Effector memory CD4-positive, alpha-beta T cell (primary cell): ENCODE measurements at places on chromosomes 11 and 22.

DNA sequence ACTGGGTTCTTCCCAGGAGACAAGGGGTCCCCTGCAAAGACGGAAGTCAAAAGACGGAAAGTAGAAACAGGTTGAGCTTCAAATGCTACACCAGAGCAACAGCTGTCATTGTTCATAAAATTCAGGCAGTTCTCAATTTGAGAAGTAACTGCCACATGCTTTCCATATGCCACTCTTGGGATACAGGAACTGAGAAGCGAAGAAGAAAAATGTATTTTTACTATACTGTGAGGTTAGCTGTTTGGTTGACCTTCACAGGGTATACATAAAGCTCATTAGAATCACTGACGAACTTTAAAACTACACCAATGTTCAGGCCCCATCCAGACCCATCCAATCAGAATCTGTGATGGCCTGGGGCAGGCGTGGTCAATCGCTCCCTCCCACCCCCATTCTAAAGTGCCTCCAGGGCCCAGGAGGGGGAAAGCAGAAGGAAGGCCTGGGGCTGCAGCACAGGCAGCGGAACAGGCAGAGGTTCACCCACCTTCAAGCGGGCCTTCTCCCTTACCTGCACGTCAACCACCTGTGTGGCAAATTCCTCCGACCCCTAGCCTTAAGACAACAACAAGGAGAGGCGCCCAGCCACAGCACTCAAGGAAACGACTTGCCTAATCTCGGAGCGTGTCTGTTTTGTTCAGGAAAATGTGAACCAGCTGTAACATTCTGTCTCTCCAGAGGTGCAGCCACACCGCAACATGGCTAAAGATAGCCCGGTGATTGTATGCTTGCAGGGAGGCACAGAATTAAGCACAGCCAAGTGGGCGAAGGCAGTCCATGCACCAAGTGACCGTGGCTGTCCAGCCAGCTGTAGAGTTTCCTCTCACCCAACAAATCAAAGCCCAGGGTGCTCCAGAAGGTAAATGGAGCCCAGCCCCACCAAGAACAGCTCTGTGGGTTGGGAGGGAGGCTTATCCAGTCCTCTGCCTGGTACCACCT is 82.6 kb downstream of the MICAL3 start:
- no peaks in the 10 kb centered on the region for H3K4me1 ChIP-seq
- no peak for DNase-seq
- no peaks in the 10 kb centered on the region for H3K36me3 ChIP-seq
- no peak overlapping the region for H3K4me3 ChIP-seq
- no peak overlapping the region for H3K27ac ChIP-seq

DNA sequence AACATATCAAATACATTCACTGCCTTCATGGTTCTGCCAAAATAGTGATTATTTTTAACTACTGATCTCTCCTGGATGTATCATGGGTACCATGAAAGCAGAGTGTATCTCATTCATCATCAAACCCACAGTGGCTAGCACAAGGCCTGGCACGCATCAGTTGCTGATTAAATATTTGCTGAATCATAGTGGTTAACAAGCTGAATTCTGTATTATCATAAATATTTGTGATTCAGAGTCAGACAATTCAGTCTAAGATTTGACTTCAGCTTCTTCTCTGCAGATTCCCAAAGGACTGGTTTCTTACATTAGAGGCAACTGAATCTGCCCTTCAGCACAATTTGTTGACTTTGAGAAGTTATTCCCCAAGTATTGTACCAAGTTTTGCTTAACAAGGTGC is 715.8 kb upstream of the LRRC4C start:
- no peaks in the 10 kb centered on the region for H3K36me3 ChIP-seq
- no peaks in the 10 kb centered on the region for H3K4me1 ChIP-seq
- H3K4me3 ChIP-seq = no peak overlapping the region
- no peak for DNase-seq
- H3K27ac ChIP-seq = no peak overlapping the region

DNA sequence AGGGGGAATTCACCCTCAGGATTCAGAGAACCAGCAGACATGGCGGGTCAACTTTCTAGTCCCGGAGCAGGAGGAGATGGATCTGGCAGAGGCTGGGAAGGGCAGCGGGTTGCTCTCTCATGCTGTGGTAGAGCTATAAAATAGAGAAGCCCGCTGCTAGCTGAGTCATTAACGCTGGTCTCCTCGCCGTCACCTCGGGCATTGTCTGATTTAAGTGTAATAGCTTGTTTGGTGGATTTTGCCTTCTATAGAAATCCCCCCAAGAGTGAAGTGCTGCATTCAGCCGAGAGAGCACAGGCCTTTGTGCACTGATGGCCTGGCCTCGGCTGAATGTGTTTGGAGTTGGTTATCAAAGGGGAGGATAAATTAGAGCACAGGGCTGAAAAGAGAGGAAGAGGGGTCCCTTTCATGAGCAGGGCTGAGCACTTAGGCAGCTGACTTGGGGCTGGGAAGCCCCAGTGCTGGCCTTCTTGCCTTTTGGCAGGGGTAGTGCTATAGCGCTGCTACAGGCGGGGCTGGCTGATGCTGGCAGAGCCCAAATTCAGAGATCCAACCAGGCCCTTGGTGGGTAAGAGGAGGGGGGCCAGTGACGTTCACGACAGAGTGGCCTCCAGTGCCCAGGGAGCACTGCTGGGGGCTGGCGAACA is 161.1 kb upstream of the CADM1 start:
- H3K27ac ChIP-seq = no peak overlapping the region
- H3K27me3 ChIP-seq = no peaks in the 10 kb centered on the region
- no peak overlapping the region for H3K4me3 ChIP-seq

- H3K36me3 ChIP-seq = no peaks in the 10 kb centered on the region
- no peaks in the 10 kb centered on the region for H3K27me3 ChIP-seq
- no peak for DNase-seq
- no peak overlapping the region for H3K4me3 ChIP-seq
- no peaks in the 10 kb centered on the region for H3K4me1 ChIP-seq
- H3K27ac ChIP-seq = no peak overlapping the region
Observed at GRCh38 chr11:132174362-132175255, 804.2 kb downstream of the NTM start.

DNA sequence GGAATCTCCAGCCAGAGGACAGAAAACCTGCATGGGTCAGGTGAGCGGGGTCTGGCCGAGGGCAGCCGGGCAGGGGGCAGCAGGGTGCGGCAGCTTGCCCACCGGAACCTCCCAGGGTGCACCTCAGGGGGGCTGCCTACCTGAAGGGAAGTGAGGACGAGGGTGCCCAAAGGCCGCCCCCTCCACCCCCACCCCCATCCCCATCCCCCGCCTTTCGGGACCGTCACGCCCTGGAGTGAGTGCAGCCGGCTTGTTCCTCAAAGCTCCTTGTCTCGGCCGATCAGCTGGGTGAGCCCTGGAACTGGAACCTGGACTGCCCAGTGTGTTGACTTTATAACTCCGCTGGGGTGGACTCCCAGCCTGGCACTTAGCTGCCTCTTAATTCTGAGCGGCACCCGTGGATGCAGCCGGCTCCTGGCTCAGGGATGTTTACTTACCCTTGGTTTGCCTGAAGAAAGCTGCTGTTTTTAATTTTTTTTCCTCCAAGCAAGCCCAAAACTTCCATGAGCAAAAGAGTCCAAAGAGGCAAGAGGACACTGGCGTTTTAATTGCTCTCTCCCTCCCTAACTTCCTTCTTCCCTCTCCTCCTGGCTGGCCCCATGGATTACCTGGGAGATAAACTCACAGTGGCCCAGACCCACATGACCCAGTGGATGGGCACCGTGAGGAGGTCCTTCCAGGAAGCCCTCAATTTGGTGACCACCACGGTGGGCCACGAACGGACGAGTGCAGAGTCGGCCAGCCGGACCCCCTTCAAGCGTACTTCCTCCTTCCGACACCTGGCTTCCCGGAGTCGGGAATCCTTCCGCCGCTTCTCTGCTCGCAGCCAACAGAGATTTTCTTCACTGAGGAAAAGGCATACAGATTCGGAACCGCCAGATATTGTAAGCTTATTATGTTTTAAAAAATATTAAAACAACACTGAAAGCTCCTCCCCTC is 87.8 kb upstream of the CRYBB3 start:
- peaks cover 10% of the 10 kb centered on the region for H3K4me1 ChIP-seq
- peak overlapping the region; percentile 69 for H3K4me3 ChIP-seq
- H3K36me3 ChIP-seq = no peaks in the 10 kb centered on the region

DNA sequence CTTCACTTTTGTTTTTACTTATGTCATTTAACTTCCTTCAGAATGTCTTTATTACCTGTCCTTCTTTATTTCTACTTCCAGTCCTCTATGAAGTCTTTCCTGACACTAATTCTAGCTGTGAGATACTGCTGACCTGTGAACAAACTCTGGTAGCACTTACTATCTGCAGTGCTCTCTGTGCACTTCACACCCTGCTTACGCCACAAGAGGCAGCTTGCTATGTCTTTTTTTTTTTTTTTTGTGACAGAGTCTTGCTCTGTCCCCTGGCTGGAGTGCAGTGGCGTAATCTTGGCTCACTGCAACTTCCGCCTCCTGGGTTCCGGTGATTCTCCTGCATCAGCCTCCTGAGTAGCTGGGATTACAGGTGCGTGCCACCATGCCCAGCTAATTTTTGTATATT is 10.7 kb downstream of the STIM1 start:
- H3K27me3 ChIP-seq = no peaks in the 10 kb centered on the region
- no peaks in the 10 kb centered on the region for H3K36me3 ChIP-seq
- no peak overlapping the region for H3K4me3 ChIP-seq

GRCh38 chr11:8947230-8947943 is 4.6 kb upstream of the ASCL3 start:
- no peak for DNase-seq
- peaks cover 36% of the 10 kb centered on the region for H3K36me3 ChIP-seq
- H3K27ac ChIP-seq = no peak overlapping the region
- no peaks in the 10 kb centered on the region for H3K27me3 ChIP-seq
- no peak overlapping the region for H3K4me3 ChIP-seq
- no peaks in the 10 kb centered on the region for H3K4me1 ChIP-seq

- H3K27me3 ChIP-seq = no peaks in the 10 kb centered on the region
- no peak for DNase-seq
- H3K4me3 ChIP-seq = no peak overlapping the region
- H3K27ac ChIP-seq = peak overlapping the region; percentile 38
Observed at GRCh38 chr11:66281776-66282467, 3.9 kb downstream of the CNIH2 start.

DNA sequence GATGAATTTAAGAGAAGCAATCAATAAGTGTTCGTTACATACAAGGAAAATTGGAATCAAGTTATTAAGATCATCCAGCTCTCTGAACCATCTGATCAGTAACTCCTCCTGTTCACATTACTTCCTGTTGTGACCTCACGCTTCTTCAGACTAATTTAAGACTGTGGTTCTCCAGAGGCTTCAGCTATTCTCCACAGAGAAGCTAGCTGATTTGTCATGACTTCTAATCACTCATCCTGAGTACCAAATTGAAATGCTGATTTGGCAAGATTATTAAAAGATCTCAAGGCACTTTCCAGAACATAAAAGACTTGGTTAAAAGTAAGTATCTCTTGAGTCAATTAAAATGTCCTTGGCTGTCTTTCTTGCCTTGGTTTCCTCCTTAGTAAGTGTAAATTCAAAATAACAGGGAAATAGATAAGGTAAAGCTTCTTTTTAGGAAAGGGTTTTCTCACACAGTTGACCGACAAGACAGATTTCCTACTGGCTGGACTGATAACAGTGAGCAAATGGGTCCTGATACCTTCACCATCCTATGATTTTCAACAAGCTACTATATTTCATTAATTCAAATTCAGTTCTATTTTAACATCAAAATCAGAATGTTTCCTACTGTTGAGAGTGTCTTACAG is 38.5 kb downstream of the GAB2 start:
- H3K27ac ChIP-seq = no peak overlapping the region
- DNase-seq = no peak
- H3K27me3 ChIP-seq = no peaks in the 10 kb centered on the region
- no peaks in the 10 kb centered on the region for H3K4me1 ChIP-seq

GRCh38 chr22:42643634-42644421 is 3.4 kb upstream of the ATP5MGL start:
- no peak overlapping the region for H3K4me3 ChIP-seq
- H3K27ac ChIP-seq = no peak overlapping the region
- no peaks in the 10 kb centered on the region for H3K36me3 ChIP-seq
- peaks cover 20% of the 10 kb centered on the region for H3K4me1 ChIP-seq
- H3K27me3 ChIP-seq = no peaks in the 10 kb centered on the region
- no peak for DNase-seq

DNA sequence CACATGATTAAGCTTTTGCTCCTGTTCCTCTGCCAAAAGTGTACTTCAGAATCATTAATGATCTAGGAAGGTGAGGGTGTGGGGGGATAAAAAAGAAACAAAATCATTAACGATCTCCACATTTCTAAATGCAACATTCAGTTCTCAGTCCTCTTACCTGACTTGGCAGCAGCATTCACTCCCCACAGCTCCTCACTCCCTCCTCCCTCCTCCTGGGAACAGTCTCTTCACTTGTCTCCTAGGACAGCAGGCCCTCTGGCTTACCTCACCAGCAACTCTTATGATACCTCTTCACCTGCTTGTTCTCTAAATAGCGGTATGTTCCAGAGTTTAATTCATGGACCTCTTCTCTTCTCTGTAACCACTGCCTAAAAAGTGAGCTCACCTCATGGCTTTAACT is 56.5 kb upstream of the APOA1 start:
- no peaks in the 10 kb centered on the region for H3K27me3 ChIP-seq
- H3K27ac ChIP-seq = no peak overlapping the region
- H3K4me3 ChIP-seq = no peak overlapping the region
- peaks cover 11% of the 10 kb centered on the region for H3K4me1 ChIP-seq
- peaks cover 25% of the 10 kb centered on the region for H3K36me3 ChIP-seq

- peaks cover 5% of the 10 kb centered on the region for H3K27me3 ChIP-seq
- no peak for DNase-seq
- no peak overlapping the region for H3K27ac ChIP-seq
- H3K36me3 ChIP-seq = no peaks in the 10 kb centered on the region
Observed at GRCh38 chr11:20342347-20343141, 21.0 kb upstream of the HTATIP2 start.

DNA sequence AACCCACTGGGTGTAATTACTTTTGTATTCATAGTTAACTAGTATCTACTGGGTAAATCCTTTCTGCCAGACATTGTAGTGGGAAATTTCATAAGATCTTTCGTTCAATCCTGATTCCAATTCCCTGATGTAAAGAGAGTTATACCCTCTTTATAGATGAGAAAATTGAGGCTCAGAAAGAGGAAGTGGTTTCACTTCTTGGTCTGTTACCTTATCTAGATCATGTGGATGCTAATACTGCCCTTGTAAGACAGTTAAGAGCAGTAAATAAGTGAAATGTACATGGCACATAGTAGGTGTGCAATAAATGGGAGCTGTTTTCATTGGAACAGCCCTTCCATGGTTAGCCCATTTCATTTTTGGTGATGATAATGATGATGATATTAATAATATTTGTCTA is 46.7 kb downstream of the TIMP3 start:
- no peak overlapping the region for H3K4me3 ChIP-seq
- no peak overlapping the region for H3K27ac ChIP-seq
- no peaks in the 10 kb centered on the region for H3K4me1 ChIP-seq
